Transverse colon (tissue), 4 donors: ENCODE measurements at places on chromosomes 7 and 10.

DNA sequence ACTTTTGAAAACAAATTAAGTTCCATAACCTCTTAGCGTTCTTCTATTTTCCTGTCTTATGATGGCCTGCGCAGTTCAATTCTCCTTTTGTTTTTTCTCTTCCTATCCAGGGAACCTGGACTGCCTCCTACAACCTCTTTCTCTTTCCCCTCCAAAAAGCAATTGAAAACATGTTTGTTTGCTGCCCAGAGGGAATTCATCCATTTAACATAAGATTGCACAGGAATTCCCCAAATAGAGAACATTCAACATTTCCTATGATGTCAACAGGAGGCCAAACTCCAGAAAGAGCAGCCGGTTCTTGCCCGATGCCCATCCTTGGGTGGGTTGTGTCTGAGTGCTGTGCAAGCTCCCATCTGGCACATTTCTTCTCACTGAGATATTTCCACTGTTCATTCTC is 94.2 kb upstream of the NRP1 start:
- DNase-seq: no peak

GRCh38 chr10:21464134-21464533 is 61.3 kb downstream of the SKIDA1 start:
- DNase-seq: no peak

GRCh38 chr10:35348609-35349388 is 12.5 kb downstream of the CCNY start:
- DNase-seq: no peak

DNA sequence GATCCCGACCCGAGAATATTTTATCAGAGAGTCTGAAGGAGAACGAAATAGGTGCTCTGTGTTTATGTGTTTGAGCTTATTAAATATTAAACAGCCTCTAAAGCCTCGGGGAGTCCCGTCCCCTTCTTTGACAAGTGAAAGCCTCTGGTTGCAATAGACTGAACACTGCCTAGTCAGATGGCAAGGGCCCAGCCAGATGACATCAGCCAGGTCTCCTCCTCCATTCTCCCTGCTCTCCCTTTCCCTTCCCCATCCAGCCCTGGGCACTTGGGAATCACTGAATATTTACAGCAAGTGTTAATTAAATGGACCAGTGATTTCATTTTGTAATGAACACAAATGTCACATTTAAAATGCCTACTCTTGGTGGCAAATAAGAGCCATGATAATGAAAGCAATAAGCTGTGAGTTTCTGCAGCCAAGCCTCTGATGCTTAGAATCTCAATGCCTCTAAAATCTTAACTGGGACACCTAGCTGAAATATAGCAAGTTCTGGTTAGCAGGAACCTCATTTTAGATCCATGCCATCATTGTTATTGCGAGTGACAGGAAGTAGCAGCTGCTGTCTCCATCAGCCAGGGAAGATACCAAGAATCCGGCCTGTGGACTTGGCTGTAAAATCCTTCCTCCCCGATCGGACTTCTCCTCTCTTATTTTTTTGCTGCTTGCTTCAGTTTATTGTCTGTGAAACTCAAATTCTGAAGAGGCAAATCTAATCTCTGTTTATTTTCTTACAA is 202.1 kb downstream of the PRPF18 start:
- peak; percentile 22 for DNase-seq
